ENCODE measurements at places on chromosomes 16 and 17. TPM values are rescaled to one million over a fixed set of nuclear protein-coding genes. Genes with fewer than 3 reads are reported as not detected.

DNA sequence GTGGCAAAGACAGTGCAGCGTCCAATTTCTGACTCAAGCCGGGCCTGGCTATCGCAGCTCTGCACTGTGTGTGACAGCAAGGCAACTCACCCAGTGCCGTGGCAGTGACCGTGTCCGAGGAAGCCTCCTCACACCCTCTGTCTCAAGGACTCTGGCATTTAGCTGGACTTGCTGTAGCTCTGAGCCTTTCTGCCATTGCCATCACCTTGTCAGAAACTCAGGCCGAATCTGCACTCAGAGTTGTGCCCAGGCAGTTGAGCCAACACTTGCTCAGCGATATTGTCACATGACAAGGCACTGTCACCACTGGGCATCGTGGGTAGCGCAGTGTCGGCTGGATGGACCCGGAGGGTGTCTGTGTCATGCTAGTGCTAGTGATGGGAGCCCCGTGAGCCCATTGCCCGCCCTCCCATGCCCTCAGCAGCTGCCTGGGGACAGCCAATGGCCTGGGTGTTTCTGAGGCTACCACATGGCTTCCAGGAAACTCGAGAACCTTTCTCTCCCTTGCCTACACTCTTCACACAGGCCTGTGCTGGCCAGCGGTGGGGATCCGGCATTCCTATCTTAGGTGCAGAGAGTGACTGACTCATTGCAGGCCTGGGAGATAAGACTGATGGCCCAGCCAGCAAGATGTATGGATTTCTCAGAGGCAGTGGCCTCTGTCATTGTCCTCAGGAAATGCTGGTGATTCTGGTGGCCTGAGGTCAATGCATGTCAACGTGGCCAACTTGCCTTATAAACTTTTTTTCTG lies 22.1 kb upstream of the STH start:
- DNase-seq, result no peak

DNA sequence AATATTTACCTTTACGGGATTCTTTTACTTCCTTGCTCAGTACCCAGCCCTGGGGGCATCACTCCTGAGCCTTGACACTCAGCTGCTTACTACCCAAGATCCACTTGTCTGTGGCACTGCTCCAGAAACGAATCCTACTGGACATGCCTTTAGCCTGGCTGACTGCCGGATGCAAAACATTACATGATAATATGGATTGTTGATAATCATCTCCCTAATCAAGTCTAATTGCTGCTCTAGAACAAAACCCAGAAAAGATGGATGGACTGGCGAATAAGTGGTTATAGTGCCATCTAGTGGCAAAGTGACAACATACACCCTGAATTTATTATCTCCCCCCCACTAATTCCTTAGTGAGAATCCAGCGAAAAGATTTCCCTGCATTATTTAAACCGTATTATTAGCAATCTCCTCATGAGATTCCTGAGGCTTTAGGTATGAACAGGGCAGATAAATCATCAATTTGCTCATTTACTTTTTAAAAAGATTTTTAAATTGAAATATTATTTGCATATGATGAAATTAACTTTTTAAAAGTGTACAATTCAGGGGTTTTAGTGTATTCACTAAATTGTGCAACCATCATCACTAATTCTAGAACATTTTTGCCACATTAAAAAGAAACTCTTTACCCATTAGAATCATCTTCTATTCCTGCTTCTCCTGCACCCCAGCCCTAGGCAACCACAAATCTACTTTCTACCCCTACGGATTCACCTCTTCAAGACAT lies 61.6 kb downstream of the RGS9 start:
- no peak for DNase-seq

GRCh38 chr17:65987988-65988387 lies 203.9 kb downstream of the CEP112 start:
- DNase-seq, result no peak

- peak; percentile 76 for DNase-seq
These were observed 13.7 kb downstream of the MXRA7 start for GRCh38 chr17:76696763-76697701.

DNA sequence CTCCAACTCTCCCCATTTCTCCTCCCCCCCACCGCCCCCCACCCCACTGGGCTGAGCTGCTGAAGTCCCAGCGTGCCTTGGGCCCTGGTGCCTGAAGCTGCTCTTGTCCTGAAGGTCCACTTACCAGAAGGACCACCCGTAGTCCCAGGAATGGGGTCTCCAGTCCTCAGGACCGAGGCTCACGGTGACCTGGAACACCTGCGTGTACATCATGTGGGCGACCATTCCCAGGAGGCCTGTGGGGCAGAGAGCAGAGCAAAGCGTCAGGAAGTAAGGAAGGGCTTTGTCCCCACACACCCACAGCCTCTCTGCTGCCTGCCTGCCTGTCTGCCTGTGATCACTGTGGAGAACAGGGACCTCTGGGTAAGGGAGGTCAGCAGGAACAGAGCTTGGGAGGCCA lies 218.7 kb downstream of the GSG1L start:
- DNase-seq, result peak; percentile 18

DNA sequence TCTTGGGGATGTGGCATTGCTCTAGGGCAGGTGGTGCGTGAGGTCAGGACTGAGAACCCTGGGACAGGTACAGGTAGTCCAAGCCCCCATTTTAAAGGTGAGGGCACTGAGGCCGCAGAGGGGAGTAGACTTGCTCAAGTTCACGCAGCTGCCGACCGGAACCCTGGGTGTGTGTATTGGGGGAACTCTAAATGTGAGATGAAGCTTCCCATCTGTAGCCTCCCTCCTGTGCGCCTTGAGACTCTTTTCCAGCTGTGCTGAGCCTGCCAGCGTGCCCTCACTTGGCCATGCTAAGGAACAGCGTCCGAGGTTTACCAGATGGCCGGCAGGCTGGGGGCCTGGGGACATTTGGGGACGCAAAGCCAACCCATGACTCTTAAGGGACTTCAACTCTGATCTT lies 79.0 kb upstream of the CDC42EP4 start:
- DNase-seq, result no peak

- peak; percentile 63 for DNase-seq
These were observed 4.4 kb downstream of the CBX4 start for GRCh38 chr17:79834565-79835469.

DNA sequence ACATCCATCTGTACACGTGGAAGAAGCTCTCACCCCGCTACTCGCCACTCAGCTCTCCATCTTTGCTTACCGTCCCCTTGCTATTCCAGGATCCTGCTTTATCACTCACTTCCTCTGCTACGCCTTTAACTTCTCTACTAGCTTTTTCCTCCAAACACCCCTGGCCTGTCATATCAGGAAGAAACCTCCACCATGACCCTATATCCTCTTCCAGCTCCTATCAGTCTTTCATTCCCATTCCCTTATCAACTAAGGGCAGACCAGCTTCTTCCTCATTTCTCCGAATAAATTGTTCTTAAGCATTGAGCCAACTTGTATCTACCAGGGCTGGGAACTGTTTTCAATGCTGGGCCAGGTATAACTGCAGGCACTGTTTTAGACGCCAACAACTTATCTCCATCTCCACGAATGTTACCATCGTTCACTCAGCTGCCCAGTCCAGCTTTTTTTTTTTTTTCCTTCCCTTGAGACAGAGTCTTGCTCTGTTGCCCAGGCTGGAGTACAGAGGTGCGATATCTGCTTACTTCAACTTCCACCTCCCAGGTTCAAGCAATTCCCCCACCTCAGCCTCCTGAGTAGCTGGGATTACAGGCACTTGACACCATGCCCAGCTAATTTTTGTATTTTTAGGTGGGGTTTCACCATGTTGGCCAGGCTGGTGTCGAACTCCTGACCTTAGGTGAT lies 4.3 kb downstream of the IQCK start:
- no peak for DNase-seq

- peak; percentile 62 for DNase-seq
These were observed 5.0 kb upstream of the NXPH3 start for GRCh38 chr17:49570540-49571242.

GRCh38 chr16:8402981-8403843 lies 187.1 kb downstream of the TMEM114 start:
- no peak for DNase-seq

- peak; percentile 84 for DNase-seq
These were observed 35.9 kb upstream of the ACSM2B start for GRCh38 chr16:20611975-20612481.

DNA sequence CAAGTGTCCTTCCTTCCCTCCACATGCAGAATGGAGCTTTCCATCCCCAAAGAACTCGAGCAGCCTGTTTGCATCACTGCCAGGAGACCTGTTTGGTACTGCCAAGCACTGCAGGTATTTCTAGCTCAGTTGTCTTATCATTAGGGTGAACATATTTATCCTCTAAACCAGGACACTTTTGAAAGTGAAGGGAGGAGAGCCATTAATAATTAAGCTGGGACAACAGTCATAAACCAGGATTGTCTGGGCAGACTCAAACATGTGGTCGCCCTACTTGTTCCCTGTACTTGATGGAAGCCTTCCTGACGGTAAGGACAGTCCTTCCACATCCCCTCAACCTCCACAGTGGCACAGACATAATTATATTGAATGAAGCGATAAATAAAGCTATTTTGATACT lies 67.4 kb downstream of the PRKCA start:
- no peak for DNase-seq

DNA sequence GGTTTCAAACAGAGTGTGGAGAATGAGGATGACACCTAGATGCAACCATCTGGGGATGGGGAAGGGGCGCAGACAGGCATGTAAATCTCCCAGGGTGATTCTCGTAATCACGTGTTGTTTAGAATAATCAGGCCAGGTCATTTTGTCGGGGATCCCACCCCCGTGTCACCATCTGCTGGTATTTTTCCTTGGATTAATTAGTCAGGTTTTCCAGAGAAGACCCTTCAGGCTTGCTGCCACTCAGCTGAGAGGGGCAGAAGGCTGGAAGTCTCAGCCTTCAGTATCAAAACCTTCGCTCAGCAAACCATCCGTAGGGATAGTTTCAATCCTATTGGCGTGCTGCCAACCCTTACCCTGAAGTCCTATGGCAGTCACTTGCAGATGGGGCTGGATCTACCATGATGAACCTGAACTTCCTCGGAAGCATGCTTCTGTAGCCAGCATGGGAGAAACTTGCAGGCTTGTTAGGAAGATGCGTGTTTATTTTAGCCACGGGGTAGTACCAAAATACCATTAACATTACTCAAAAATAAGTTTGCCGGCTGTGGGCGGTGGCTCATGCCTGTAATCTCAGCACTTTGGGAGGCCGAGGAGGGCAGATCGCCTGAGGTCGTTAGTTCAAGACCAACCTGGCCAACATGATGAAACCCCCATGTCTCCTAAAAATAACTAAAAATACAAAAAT lies 7.5 kb upstream of the ADCY9 start:
- DNase-seq, result no peak

- peak; percentile 28 for DNase-seq
These were observed 206.8 kb downstream of the PRKCA start for GRCh38 chr17:66508896-66509844.

DNA sequence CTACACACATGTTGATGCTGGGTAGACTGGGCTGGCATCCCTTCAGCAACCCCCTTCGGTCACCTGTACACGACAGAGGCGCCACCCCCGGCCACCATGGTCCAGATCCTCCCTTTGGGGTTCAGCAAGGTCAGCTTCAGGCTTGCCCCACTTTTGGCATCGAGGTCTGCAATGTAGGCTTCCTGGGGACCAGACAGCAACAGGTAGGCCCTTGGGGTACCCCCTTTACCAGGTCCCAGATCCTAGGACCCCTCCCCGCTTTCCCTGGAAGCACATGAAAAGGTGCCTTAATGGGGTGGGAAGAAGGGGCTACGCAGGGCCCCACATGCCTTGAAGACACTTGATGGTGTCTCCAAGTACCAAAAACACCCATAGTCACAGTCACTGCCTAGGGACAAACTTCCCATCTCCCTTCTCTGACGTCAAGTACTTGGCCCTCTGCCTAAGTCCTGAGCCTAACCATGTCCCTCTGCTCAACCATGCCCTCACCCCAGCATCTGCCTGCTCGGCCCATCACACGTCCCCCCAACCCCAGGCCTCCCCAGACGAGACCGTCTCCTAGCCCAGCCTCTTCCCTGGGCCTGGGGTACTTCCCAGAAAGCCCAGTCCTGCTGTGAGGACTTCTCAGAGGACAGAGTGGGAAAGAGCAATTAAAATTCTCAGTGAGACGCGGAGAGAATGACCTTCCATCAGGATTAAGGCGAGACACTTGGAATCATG lies 12.1 kb downstream of the ACLY start:
- DNase-seq, result no peak

DNA sequence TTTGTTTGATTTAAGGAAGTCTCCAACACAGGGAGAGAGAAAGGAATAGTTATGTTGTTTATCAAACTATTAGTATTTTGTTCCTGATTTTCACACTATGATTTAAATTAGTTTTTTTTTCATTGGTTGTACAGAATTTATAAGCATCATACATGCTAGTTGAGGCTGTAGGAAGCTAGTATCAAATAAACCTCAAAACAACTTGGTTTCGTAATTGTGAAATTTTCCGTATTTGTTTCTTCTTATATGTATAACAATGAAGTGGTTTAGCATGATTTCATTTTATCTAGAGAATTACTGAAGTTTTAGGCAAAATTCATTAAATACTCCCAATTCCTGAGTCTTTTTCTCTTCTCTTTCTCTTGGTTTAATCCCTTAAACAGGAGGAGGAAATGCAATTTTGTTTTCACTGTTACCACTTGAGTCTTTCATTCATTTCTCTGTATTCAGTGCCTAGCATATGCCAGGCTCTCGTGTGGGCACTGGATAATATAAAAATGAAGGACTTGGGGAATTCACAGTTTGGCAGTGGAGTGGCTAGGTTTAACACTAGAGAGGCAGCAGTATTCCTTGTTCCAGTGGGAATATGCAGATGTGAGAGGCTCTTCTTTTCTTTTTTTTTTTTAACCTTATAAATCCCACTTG lies 1.8 kb downstream of the CYLD start:
- DNase-seq, result no peak

DNA sequence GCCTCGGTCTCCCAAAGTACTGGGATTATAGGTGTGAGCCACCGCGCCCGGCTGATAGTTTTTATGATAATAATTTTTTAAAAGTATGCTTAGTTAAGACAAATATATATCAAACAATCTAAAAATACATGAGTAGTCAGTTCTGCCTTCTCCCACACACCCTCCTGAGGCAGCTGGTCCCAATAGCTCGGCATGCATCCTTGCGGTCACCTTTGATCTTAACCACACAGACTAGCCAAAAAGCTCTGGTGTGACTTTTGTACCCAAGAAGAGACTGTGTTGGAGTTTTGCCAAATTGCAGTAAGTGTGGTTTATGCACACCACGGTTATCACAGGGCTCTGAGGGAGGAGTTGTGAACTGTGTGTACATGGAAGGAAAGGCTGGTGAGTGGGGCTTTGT lies 25.6 kb downstream of the ATP6V0A1 start:
- DNase-seq, result no peak

Gene DHRS7C
- 317 TPM for total RNA-seq

Gene MAPT
- 15.1 TPM for total RNA-seq

Gene TP53TG3B
- not detected for total RNA-seq

Gene PERCC1
- total RNA-seq, result 0.26 TPM

Gene MRPL45
- 36.2 TPM for total RNA-seq

Gene CHRNE
- total RNA-seq, result 71.1 TPM

Gene IL21R
- total RNA-seq, result 1.1 TPM

Gene RASL10B
- 32.3 TPM for total RNA-seq
